ENCODE measurements at places on chromosomes 2 and 18.

- no peak for DNase-seq
Observed at GRCh38 chr2:46875226-46875899, 40.2 kb downstream of the MCFD2 start.

- DNase-seq: no peak
Observed at GRCh38 chr2:11920993-11921583, 174.7 kb downstream of the LPIN1 start.

DNA sequence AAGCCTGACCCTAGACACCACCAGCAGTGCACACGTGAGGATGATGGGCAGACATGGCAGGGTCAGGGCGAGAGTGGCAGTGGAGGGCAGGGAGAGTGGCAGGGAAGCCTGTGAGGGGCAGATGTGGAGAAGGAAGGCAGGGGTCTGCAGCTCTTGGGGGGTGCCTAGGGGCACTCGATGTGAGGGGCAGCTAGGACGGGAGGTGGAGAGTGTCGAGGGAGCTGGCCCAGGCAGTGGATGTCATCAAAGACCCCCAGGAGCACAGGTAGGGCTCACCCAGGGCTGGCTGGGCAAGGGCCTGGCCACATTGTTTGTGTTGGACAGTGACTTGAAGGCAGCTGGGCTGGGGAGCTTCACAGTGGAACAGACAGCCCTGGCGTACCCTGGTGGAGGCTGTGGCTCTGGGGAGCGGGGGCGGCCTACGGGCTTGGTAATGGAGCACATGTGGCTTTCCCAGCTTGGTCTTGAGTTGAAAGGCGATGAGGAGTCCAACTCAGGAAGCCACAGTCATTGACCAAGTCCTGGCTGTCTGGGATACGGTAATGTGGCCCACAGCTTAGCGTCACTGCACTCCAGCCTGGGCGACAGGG, 87.1 kb downstream of the RTP5 start:
- no peak for DNase-seq

DNA sequence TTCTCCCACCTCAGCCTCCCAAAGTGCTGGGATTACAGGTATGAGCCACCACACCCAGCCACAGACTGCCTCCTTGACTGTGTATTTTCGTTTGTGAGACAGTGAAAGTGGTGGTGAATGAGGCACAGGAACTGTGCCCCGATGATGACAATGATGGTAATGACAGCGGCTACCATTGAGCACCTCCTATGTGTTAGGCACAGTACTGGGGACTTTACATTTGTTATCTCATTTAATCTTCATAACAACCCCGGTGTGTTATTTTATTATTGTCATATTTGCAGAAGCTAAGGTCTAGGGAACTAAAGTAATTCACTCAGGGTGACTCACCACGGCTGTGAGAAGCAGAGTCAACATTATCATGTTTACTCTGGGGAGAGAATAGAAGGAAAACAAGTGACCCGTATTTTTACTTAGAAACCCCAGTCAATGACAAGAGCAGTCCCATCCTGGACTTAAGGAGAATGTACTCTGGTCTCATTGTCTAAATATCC, 77.6 kb upstream of the ALPP start:
- no peak for DNase-seq

DNA sequence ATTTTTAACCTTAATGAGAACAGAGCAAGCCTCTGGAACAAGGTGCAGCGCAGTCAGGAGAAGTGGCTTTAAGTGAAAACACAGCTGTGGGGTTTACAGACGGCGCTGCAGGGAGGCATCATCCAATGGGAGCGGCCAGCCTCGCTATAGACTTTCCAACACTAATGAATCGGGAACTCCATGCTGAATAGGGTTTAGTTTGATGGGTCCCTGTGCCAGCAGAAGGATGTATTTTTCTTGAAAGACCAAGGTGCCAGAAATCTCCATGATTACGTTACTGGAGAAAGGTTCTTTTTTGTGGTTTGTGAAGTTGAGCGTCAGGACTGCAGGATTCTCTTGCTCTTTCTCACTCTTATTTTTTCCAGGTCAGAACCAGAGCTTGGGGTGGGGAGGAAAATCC, 87.9 kb upstream of the ALPP start:
- DNase-seq: no peak

DNA sequence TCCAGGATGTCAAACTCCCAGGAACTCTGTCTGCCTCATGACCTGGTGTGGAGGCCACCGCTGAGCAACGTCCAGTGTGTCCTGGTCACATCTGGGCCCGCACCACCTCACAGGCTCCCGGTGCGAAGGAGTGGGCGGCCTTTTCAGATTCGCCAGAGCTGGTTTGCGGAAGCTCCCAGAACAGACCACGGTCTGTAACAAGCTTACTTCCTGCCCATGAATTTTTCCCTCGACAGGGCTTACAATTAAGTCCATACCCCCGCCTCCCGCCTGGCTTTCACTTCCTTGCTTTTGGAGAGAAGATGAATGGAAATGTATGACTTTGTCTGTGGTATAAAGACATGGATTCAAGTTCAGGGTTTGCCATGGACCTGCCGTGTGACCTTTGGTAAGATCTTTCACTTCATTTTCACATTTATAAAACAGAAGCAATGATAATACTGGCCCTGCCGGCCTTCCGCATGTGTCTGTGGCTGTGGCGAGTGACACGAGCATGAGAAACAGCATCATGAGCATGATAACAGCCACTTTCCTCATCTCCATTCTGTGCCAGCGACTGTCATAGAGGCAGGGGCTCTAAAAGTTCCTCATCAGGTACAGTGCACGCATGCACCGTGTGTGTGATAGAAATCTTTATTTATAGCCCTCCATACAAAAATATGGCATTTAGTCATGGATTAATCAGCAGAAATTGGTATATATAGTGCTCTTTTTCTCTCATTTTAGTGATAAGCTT, 31.0 kb upstream of the KCNF1 start:
- no peak for DNase-seq

DNA sequence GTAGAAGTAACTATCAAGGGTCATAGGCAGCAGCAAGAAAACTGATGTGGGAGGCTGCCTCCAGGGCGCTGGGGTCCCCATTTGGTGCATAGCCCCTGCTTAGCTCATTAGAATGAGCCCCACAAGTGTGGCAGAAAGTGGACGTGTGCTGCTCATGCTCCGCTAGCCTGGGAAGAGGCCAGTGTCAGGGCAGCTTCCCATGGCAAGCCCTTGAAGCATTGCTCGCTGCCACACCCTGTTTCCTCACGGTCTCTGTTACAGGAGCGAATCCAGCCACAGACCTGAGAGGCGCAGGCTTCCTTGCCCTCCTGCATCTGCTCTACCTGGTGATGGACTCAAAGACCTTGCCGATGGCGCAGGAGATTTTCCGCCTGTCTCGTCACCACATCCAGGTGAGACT, 22.5 kb downstream of the ELMOD3 start:
- DNase-seq: no peak
